ENCODE measurements at places on chromosomes 5 and 9. TPM values are rescaled to one million over a fixed set of nuclear protein-coding genes. Genes with fewer than 3 reads are reported as not detected.

The RAB24 gene
- total RNA-seq = 104 TPM

- no peak for DNase-seq
Observed at GRCh38 chr9:68797116-68797515, 92.1 kb downstream of the PIP5K1B start.

GRCh38 chr9:18542837-18543405 lies 69.0 kb downstream of the ADAMTSL1 start:
- DNase-seq = peak; percentile 94

GRCh38 chr9:95305770-95306492 lies 11.6 kb downstream of the FANCC start:
- peak; percentile 26 for DNase-seq

Measured in fibroblast of the aortic adventitia (primary cell).